CD4-positive, alpha-beta T cell treated with Interleukin-15 for 4 hours (primary cell): ENCODE measurements at places on chromosomes 12 and 14.

DNA sequence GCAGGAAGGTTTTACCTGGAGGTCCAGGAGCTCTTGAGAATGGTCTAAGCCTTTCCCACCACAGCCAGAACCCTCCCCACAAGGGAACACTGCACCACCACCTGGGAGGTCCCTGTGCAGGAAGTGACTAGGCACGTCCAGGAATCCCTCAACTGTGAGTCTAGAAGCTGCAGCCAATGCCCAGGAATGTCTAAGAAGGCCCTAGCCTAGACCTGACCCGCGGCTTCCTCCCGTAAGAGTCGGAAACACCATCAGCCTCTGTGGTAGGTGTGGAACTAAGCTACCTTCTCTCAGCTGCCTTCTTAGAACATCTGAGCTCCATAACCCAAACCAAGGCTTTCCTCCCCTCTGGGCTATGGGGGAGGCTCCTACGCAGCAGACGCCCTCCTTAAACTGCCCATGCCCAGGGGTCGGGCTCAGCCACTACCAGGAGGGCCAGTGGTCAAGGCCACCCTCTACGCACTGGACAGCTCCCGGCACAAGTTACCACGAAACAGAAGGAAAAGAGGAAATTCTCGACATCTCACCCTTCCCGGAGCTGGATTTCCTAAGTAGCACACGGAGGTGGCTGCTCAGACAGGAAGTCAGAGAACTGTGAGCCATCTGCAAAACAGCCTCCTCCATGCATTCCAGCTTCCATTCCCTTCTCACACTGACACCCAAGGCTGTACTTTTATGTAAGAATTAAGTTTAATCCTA is 25.5 kb downstream of the ZFYVE21 start:
- no peak for DNase-seq

- no peak for DNase-seq
Observed at GRCh38 chr12:118425364-118425763, 49.0 kb downstream of the SUDS3 start.

- no peak for DNase-seq
Observed at GRCh38 chr12:100661300-100661951, 87.9 kb downstream of the GAS2L3 start.

DNA sequence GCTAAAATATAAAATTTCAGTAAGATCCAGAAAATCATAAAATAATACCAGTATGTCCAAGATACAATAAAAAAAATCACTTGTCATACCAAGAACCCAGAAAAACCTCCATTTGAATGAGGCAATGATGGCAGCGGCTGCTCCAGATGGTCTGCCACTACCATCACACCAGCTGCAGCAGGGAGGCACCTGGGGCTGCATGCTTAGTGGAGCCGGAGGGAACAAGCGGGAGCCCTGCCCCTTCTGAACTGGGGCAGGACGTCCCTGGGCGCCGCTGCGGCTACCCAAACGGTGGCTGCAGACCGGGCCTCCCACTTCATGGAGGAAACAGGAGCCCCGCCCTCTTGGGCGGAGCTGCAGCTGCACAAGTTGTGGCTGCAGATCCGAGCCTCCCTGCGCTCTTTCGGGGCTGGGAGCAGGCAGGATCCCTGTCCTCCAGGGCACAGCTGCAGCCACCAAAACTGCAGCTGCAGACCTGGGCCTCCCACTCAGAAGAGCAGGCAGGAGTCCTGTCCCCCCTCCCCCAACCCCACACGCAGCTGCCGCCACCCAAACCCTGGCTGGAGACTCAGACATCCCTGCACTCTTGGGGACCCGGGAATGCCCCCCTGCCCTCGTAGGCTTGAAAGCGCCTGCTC is 36.1 kb upstream of the OR5AU1 start:
- DNase-seq, result peak; percentile 62

DNA sequence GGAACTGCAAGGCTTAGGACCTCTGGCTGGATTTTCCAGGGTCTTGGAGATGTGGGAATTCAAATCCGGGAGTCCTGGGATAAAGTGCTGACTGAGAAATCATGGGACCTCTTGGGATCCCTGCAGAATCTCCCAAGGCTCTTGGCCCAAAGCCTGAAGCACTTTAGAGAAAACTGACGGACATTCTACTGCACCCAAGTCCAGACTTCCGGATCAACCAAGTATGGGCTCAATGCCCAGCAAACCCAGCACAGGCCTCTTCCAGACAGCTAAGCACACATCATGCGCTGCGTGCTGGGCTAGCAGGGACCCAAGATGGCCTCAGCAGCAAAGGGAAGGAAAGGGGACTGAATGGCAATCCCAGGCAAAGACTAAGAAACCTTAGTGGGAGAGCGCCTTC is 85.0 kb downstream of the ACTN1 start:
- DNase-seq, result no peak

GRCh38 chr12:91384806-91385205 is 202.2 kb upstream of the DCN start:
- no peak for DNase-seq

DNA sequence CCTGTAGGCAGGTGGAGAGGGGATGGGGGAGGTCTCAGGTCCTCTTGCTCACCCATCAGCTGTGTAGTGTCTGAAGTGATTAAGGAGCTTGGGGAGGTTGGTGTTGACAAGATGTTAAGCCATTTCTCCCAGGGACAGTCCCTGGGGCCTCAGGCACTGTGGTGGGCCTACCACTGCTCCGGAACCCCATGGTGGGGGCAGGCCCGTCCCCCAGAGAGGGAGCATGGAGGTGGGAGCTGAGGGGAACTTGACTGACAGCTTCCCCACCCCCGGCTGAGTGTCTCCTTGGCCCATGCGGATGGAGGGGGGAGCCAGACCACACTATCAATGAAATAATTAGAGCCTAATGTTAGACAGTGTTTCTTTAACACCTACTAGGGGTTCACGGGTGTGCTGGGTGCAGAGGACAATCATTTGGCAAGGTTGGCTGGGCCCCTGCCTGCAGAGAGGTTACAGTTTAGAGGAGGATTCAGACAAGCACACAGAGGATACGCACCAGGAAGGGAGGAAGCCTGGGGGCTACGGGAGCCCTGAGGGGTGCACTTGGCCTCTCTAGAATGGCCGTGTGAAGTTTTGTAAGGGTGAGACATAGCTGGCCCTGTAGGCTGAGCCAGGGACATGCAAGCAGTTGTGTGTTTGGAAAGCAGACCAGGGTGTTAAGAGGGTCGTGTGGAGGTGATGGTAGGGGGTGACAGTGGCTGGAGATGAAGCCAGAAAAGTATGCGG is 19.3 kb upstream of the KRT80 start:
- DNase-seq, result no peak

GRCh38 chr12:98420461-98420860 is 94.9 kb upstream of the TMPO start:
- DNase-seq, result no peak

DNA sequence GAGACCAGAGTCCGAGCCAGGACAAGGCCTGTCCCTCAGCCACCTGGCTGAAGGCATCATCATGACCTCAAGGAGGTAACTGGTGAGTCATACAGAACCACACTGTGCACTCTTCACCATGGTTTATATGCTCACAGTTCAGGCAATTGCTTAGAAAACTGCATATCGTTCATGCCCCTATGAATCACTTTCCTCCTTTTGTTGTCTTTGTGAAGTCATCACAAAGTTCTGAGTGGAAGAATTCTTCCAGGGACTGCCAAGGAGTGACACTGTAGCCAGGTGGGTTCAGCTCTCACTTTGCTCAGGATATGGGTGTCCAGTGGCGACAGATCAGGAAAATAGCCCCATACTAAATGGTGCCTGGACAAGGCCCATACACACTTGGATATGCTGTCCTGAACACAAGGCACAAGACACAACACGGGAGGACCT is 92.5 kb downstream of the DPF3 start:
- DNase-seq, result no peak

DNA sequence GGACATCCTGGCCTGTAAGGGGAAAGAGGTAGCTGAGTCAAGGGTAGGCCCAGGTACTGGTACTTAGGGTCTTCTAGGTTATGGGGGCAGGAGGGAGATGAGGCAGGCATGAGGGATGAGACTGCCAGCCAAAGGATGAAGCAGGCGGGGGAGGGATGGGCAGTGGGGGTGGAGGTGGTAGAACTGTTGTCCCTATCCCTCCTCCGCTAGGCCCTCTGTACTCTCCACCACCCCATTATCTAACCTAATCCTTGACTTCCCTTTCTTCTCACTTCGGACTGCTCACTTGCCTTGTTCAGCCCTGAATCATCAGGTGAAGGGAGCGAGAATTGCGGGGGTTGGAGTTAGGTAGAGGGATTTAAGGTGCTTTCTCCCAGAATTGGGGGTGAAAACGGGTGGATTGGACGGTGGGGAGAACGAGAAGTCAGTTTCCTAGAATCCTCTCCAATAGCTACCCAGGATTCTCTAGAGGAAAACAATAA is 562 bp downstream of the PAN2 start:
- no peak for DNase-seq

DNA sequence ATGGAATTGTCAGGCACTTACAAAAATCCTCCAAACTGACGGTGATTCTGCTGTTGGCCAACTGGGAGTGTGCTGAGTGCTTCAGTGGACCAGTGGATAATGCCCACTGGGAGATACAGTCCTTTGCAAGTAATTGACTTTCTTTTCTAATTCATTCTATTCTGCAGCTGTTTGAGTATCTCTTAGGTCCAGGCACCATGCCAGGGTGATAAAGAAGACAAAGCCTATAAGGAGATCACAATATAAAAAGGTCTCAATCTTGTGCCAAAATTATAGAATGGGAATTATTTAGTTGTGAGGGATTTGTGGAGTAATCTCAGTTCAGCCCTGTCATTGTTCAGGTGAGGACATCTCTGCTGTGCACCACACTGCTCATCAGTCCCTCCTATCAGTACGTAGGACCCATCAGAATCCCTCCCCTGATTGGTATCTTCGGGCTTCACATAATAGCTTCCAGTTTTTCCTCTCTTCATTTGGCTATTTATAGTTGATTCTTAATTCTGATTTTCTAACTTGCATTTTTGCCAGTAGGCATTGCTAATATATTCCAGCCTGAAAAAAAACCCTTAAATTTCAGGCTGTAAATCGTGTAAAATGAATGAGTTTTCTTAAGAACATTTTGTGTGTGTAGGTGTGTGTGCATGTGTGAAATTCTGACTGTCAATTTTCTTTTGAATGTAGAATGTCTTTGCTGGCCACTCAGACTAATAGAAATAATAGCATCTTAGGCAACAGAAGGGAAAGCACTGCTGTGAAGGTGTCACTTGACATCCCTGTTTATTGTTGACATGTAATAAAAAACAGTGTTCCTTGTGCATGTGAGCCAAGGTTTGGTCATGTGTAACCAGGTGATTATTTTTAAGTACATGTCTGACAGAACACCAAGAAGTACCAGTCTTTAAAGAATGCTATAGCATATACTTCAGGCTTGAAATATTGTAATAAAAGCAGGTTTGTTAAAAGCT is 457.6 kb upstream of the RGS6 start:
- DNase-seq, result no peak

DNA sequence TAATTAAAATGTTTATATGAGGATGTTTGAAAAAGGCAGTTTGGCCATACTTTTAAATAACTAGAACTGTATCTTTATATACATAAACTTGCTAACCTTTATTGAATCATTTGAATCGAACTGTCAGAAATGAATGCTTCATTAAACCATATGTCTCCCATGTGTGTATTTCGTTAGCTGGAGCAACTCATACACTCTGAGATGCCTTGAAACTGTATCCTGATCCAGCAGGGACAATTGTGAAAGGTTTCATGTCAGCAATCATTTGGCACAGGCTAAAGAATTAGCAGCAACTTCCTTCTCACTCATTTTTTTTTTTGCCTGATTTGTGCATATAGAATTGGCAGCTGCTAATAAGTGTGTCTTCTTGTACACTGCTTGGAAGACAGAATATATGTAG is 109.9 kb downstream of the NAV3 start:
- no peak for DNase-seq

GRCh38 chr12:32033406-32033805 is 73.2 kb upstream of the BICD1 start:
- no peak for DNase-seq

- no peak for DNase-seq
Observed at GRCh38 chr12:120847814-120848213, 56.3 kb downstream of the SPPL3 start.

DNA sequence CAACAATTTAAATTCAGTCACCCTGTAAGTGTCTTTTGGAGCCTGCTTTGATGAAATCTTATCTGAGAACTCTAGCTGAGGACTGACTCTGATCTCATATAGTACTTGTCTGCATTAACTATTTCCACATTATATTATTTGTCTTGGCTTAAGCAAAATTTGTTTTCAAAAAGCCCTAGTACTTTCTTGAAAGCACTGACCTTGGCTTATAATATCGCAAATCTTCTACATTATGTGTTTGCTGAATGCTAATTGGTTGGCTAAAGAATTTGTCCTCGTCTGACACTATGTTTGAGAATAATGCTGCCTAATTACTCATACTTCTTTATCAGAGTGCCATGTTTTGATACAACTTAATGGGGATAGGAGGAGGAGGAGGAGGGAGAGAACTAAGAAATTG is 46.9 kb upstream of the FLRT2 start:
- no peak for DNase-seq

DNA sequence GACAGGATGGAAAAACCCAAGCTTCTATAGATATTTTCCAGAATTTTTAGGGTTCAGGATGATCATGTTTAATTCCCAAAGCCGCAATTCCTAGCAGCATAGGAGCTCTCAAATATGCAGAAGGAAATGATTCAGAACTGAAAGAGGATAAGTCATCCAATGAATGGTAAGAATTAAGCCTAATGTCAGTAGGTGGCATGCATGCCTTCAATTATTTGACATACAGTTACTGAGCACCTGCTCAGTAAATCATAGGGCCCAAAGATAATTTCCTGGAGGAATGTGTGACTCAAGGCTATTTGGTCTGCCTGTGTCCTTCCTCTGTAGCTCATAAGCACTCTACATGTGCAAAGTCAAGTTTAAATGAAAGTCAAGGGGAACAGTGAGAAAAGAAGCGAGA is 116.8 kb upstream of the SLC38A4 start:
- no peak for DNase-seq

- no peak for DNase-seq
Observed at GRCh38 chr12:31215518-31216232, 110.3 kb downstream of the SINHCAF start.

- DNase-seq, result no peak
Observed at GRCh38 chr14:39138440-39138839, 24.3 kb downstream of the GEMIN2 start.
